NB4 (cell line): ENCODE measurements at places on chromosomes 13 and 19.

GRCh38 chr13:32829676-32830335 lies 186.4 kb upstream of the KL start:
- no peak for DNase-seq

DNA sequence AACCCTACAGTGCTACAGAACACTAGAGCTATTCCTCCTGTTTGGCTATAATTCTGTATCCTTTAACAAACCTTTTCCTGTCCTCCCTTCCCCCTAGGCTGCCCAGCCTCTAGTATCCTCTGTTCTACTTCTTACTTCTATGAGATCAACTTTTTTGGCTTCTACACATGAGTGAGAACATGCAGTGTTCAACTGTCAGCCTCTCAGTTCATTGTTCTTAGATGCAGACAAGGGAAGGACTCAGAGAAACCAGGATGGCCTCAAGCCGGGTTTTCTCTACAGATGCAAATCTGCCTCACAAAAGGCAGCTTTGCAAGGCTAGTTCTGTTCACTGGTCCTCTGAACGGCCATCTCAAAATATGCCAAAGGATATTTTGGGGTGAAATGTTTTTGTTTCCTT lies 18.4 kb downstream of the AMER2 start:
- no peak for DNase-seq

- DNase-seq = peak; percentile 71
Observed at GRCh38 chr13:50198508-50198907, 183.3 kb downstream of the KCNRG start.

- DNase-seq = no peak
Observed at GRCh38 chr13:107466326-107467099, 748.8 kb downstream of the LIG4 start.

DNA sequence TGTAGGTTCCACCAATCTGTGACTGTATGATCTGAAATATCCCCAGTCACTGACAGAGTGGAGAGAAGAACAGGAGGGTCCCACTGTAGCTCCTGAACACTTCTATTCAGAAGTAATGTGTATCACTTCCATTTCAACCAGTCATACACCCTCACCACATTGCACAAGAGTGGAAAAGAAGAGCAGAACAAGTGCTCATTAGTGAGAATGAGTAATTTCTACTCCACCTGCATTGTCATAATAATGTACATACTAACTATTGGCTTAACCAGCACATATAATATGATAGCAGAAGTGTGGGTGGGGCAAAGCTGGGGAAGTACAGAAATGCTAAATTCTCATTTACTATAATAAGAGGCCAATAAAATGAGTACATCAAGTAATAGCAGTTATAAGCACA lies 342.7 kb downstream of the LMO7 start:
- DNase-seq = no peak

- no peak for DNase-seq
Observed at GRCh38 chr13:75279834-75280369, 202.1 kb downstream of the TBC1D4 start.

- peak; percentile 36 for DNase-seq
Observed at GRCh38 chr19:41705393-41706174, 2.8 kb upstream of the CEACAM5 start.

DNA sequence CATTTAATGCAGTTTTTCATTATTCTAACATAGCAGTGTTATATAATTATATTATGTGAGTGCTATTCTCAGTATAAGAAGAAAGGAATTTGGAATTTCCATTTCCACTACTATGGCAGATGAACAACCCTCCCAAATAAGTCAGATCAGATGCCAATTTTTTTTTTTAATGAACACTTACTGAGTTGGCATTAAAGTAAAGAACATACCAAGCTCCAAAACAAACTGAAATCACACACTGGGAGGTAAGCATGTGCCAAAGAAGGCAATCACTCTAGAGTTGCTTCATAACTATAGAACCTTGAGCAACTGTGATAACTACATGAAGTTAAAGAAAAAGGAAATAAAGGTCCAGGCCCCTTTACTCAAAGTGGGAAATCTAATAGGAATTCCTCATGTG lies 90.3 kb downstream of the RNF17 start:
- DNase-seq = peak; percentile 16

DNA sequence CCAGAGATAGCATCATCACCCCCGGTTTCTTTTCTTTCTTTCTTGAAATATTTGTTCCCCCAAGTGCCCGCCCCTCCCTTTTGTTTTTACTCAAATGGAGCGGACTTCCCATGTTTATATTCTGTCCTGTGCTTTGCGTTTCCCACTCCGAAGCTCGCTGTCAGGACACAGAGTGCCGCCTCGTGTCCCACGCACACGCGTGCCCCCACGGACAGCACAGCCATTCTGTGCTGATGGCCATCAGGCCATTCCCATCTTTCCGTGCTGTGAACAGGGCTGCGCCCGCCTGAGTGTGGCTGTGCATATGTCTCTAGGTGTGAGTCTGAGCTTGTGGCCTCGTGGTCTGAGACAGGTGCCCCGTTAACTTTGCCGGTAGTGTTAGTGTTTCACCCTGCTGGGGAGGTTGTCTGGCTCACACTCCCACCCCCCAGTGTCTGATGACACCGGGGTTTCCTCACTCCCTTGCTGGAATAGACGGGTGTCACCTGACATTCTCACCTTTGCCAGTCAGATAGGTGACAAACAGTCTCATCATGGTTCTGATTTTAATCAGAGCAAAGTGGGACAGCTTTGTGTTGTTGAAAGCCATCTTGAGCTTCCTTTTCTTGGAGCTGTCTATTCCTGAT lies 6.9 kb downstream of the PAK4 start:
- no peak for DNase-seq

- no peak for DNase-seq
Observed at GRCh38 chr19:3251229-3251628, 26.8 kb downstream of the CELF5 start.

DNA sequence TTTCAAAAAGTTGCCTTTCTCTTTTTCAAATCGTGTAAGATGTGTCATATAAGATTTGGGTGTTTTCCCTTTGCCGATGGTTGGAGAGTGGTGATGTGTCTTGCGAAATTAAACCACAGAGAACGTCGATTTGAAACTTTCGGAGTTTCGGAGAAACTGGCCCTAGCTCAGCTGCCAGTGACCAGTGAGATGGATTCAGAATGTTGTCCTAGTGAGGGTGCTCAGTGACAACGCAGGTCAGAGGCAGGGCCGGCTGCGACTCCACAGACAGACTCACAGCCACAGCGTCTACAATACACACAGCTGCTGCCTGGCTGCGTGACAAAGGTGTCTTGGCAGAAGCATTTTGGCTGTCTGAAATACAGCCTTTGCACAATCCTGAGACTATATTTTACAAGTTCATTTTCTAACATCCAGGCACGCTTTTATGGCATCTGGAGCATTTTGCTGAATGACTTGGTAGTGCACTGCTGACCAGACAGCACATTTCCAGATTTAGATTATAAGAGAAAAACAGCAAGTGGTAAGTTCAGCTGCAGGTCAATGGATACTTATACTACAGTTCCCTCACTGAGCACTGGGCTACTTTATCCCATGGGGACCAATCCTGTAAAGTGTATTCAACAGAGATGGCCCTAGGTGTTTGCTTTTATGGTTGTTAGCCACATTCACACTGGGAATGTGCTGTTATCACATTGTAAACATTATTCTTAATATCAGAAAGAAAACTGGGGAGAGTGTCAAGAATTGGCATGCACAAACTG lies 207.5 kb downstream of the KCNRG start:
- peak; percentile 94 for DNase-seq

DNA sequence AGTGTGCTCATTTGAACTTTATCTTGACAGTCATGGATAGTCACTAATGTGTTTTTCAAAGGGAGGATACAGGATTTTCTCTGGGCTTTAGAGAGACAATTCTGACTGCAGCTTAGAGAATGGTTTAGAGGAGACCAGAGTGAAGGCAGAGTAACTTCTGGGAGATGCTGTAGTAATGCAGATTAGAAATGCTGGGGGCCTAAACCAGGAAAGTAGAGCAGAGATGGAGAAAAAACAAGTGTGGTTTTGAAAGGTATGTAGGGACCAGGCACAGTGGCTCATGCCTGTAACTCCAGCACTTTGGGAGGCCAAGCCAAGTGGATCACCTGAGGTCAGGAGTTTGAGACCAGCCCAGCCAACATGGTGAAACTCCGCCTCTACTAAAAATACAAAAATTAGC lies 18.3 kb upstream of the CEBPA start:
- no peak for DNase-seq

- DNase-seq = no peak
Observed at GRCh38 chr19:39138221-39139211, 12.9 kb downstream of the PAK4 start.

DNA sequence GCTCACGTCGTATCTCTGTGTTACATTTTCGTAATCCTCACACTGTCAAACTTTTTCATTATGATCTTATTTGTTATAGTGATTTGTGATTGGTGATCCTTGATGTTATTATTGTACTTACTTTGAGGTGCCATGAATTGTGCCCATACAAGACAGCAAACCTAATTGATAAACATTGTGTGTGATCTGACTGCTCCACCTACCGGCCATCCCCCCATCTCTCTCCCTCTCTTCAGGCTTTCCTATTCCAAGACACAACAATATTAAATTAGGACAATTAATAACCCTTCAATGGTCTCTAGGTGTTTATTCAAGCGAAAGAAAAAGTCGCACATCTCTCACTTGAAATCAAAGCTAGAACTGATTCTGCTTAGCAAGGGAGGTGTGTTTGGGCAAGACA lies 349.3 kb downstream of the RBM26 start:
- DNase-seq = no peak

- no peak for DNase-seq
Observed at GRCh38 chr19:862581-863314, 3.3 kb downstream of the CFD start.

DNA sequence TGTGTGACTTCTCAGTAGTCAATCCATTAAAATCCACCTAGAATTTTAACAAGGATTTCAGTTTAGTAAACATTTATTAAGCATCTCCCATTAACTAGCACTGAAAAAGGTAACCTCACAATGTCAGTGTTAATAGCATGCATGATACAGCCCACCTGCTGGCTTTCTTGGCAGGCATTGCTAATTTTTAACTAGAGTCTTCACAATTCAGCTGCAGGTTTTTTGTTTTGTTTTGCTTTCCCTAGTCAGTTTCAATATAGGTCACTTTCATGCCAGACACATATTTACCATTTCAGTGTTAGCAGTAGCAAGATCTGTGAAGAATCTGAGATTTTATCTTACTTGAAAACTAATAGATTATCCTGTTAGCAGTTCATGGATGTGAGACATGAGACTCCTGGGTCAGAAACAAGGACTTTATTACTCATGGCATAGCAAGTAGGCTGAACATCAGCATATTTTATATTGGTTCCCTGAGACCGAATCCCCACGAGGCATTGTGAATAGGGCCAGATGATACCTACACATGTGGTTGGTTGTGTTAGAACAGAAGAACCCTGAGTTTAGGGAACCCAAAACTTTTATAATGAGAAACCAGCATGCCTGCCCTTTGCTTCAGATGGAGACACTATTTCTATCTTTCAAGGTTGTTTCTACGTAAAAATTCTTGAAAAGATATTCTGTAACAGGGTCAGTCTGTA lies 198.0 kb upstream of the HTR2A start:
- DNase-seq = no peak

DNA sequence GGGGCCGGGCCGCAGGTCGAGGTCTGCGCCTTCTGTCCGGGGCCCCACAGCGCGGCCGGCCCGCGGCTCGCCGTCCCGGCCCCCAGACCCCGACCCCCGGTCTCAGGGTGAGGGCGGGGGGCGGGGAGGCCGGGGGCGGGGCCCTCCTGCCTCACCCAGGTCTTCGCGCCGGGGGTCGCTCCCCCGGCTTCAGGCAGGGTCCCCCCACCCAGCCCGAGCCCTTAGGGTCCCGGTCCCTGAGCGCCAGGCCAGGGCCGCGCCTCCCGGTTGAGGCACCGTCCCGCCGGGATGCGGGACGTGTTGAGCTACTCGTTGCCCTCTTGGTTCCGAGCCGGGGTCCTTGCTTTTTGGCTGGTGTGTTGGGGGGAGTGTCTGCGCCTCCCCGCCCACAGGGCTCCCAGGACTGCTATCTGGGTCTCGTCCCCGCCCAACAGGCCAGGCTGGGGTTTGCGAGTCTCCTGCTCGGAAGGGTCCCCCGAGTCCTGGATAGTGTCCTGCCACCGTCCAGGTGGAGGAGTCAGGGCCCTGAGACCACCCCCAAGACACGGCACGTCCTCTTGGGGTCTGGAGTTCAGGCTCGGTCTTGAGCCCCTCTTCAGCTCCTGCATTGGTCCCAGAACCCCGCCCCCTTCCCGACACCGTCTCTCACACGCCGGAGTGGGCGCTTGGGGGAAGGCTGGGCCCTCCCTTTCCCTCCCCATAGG lies 452 bp downstream of the PIAS4 start:
- DNase-seq = no peak

DNA sequence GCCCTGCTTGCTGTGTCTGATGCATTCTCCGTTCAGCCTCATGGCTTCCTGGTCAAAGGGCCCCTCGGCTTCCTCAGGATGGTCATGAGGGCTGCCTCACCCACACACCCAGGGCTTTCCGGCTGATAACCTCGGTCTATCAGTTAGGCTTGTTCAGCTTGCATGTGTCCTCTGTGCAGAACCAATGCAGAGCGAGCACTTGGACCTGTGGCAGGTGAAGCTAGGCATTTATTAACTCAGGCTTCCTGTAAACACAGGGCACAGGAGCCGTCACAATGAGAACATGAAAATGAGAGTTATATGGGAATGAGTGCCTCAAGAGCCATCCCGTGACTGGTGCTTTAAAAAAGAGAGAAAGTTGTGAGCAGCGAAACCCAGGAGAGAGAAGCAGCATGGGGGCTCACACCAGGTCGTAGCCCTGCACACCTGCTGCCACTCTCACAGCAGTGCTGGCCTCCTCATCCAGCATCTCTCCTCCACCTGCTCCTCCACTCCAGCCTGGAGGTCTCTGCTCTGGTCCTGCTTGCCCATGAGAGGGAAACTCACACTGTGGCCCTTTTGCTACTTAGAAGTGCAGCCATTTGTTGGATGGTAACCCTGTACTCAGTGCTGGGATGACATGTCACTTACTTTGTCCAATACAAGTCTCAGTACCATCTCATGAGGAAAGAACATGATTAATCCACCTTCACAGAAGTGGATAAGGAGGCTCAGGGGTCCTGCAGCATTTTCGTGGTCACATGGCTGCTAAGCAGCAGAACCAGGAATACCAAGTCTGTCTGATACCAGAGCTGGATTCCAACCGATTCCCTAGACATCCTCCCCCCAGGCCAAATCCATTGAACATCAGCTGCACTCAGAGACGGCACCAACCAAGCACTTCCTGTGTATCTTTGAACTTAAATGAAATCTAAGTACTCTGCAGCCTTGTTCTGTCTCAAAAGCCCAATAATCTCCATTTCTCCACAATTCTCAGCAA lies 50.5 kb upstream of the IRS2 start:
- no peak for DNase-seq

DNA sequence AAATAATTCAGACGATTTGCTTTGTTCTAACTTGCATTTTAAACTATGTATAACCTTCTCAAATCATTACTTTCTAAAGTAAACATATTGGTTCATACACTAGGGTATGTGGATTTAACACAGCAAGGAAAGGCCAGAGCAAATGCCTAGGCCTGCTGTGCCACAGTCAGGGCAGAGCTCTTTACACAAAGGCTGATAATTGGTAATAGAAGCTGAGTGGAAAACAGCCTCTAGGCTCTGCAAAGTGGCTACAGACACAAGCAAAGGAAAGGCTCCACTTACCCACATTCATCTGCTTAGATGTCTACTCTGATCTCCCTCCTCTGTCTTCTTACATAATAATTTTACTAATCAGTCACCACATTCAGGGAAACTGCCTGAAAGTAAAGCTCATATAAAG lies 382.9 kb downstream of the OLFM4 start:
- DNase-seq = no peak

GRCh38 chr19:42253245-42254088 lies 1.5 kb downstream of the ERF start:
- DNase-seq = peak; percentile 66

GRCh38 chr19:16033136-16033530 lies 43.2 kb upstream of the TPM4 start:
- DNase-seq = no peak
